ENCODE measurements at places on chromosomes 5 and 9. TPM values are rescaled to one million over a fixed set of nuclear protein-coding genes. Genes with fewer than 3 reads are reported as not detected.

FAM221B gene
- not detected for total RNA-seq

DNA sequence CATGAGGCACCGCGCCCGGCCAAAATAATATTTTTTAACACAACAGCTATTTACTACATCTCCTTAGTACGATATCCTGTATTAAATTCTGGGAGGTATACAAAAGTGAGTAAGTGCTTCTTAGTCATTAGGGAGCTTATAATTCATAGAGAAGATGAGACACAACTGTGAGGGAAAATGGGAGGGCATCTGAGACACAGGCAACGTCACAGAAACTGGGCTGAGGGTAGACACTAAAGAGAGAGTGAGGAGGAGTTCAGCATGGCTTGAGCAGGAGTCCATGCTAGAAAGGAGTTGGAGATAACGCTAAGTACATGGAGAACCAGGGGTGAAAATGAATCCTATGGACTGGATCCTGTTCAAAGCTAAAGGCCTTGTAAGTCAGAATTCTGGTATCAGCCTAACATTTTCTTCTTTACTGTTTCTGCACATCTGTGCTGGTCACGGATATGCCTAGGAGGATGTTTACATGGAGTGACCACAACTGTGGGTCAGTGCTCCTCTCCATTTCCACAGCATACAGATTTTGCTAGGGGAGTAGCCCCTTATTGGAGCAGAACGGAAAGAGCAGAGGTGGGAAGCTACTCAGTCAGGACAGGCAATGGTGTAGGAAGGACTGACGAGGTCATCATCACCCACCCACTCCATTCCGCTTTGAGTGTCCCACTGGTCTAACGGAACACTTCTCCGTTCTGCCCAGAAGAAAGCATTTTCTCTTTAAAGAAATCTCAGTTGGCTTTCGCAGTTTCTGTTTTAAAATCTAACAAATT, 310.4 kb upstream of the EFNA5 start:
- no peaks in the 10 kb centered on the region for H3K27me3 ChIP-seq
- H3K4me3 ChIP-seq: no peak overlapping the region
- no peak overlapping the region for H3K27ac ChIP-seq
- H3K4me1 ChIP-seq: no peaks in the 10 kb centered on the region
- DNase-seq: no peak
- H3K36me3 ChIP-seq: no peaks in the 10 kb centered on the region

DNA sequence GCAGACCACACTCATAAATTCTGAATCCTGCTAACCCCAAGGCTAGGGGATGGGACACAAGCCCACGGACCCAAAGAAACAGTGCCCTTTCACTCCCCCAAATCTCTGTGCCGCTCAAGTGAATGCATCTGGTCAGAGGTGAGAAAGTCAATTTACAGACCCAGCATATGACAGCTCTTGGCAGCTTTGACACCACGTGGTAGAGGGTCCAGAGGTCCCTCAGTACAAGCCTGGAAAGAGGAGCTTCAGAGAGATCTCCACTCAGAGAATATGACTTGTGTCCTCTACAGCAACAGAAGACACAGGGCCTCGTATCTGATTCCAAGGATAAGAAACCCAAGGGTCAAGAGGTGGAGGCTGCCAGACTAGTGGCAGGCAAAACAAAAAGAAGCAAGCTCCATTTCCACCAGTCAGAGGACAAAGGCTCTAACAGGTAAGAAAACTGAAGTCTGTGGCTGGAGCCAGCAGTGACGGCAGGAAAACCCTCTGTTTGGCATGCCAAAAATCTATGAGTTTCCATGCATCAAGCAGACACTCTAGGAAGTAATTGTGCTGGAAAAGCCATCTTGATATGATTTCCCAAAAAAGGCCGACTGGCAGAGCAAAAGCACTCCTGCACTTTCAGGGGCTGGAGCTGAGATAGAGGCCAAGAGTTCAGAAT, 138.7 kb downstream of the UGCG start:
- peaks cover 20% of the 10 kb centered on the region for H3K36me3 ChIP-seq
- no peaks in the 10 kb centered on the region for H3K27me3 ChIP-seq
- no peak overlapping the region for H3K4me3 ChIP-seq
- DNase-seq: no peak

GRCh38 chr9:91712811-91713210, 237.2 kb downstream of the ROR2 start:
- H3K27ac ChIP-seq: no peak overlapping the region
- no peaks in the 10 kb centered on the region for H3K27me3 ChIP-seq
- no peaks in the 10 kb centered on the region for H3K4me1 ChIP-seq
- no peaks in the 10 kb centered on the region for H3K36me3 ChIP-seq

GRCh38 chr5:124199893-124200292, 546.5 kb downstream of the ZNF608 start:
- no peaks in the 10 kb centered on the region for H3K36me3 ChIP-seq
- no peak overlapping the region for H3K4me3 ChIP-seq
- H3K27me3 ChIP-seq: no peaks in the 10 kb centered on the region
- H3K4me1 ChIP-seq: no peaks in the 10 kb centered on the region

SAXO1 gene
- total RNA-seq: not detected

DNA sequence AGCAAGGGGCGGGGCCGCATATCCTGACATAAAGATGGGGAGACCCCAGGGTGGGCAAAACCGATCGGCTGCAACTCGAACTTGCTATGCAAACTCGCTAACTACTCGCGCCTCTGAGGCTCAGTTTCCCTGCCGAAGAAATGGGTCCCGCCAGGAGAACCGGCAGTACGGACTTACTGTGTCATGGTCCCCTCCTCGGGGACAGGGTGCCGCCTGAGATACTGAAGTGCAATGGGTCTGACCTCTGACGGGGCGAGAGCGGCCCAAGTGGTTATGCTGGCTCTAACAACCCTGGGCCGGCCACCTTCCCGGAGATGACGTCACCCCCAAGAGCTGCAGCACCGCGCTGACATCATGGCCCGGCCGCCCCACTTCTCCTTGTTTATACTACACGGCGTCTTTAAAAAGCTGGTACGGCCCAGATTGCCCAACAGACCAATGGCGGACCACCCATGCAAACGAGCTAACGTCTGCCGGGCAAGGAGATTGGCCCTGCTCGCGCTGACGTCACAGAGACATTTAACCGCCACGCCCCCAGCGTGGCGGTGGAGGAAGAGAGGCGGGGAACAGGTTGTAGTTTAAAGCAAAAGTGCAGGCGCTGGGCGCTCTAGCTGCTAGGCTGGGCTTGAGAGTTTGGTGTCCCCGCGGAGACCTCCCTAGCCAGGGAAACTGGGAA, 490 bp upstream of the RNF44 start:
- DNase-seq: peak; percentile 98
- H3K27ac ChIP-seq: peak overlapping the region; percentile 91
- peaks cover 49% of the 10 kb centered on the region for H3K4me1 ChIP-seq
- H3K4me3 ChIP-seq: peak overlapping the region; percentile 82
- H3K27me3 ChIP-seq: no peaks in the 10 kb centered on the region
- H3K36me3 ChIP-seq: no peaks in the 10 kb centered on the region

NSD1 gene
- total RNA-seq: 71.2 TPM

KCNT1 gene
- total RNA-seq: 0.55 TPM

DNA sequence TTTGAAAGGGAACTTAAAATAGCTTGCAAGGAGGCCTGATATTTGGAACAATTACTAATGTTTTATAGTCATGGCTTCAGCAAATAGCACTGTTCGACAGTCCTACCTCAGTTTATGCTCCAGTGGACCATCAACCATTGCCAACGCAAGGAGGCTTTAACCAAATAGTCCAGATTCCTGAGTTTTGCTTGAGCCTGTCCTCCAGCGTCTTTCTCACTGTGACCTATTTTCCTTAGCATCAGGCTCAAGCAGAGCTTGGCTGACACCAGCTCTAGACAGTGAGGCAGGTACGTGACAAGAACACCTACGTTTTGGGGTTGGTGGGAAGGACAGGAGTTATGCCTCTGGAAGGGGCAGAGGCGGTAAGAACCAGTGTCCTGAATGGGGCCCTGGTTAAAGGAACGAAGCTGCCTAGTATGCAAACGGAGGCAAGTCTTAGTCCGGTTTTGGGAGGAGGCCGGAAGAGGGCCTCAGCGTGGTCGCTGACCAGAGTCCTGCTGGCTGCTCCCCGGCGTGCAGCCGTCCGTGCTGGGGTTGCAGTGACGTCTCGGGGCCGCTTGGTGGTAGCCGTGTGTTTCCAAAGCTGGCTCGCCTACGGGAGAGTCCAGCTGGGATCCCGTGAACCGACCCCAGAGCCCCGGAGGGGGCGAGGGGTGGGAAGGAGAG, 998 bp upstream of the FGF18 start:
- H3K27me3 ChIP-seq: no peaks in the 10 kb centered on the region
- H3K4me1 ChIP-seq: peaks cover 29% of the 10 kb centered on the region
- peak overlapping the region; percentile 33 for H3K4me3 ChIP-seq
- peak; percentile 91 for DNase-seq
- H3K36me3 ChIP-seq: no peaks in the 10 kb centered on the region

- no peaks in the 10 kb centered on the region for H3K36me3 ChIP-seq
- H3K4me1 ChIP-seq: peaks cover 18% of the 10 kb centered on the region
- H3K27ac ChIP-seq: no peak overlapping the region
- H3K27me3 ChIP-seq: no peaks in the 10 kb centered on the region
- H3K4me3 ChIP-seq: no peak overlapping the region
These were observed 201.7 kb downstream of the EFNA5 start for GRCh38 chr5:107469064-107469463.

BTNL9 gene
- total RNA-seq: 56.1 TPM

DNA sequence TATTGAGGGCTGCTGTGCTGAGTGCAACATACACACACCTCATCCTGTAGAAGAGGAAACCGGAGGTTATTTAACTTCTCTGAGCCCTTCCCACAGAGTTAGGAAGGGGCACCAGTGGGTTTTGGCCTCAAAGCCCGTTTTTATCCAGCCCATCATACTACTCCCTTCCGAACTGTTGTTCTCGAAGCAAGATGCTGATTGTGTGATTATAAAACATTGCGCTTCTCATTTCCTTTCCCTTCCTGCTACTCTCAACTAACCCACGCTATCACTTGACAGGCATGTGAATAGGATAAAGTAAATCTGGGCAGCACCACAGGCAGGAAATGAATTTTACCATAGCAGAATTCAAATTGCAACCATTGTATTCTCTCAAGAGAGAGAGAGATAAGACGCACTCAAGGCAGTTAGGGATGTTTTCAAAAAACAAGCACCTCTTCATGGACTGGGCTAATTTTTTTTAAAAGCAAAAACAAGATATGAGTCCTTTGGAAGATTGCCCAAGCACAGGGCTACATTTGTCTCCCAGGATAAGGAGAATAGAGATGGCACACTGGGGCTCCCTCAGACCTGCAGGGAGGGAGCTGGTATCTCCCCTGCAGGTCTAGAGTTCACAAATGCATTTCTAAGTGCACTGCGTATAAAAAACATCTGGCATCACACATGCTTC, 52.6 kb downstream of the GNA14 start:
- H3K4me1 ChIP-seq: peaks cover 13% of the 10 kb centered on the region
- no peaks in the 10 kb centered on the region for H3K36me3 ChIP-seq
- H3K27me3 ChIP-seq: no peaks in the 10 kb centered on the region
- no peak overlapping the region for H3K4me3 ChIP-seq
- no peak for DNase-seq

DNA sequence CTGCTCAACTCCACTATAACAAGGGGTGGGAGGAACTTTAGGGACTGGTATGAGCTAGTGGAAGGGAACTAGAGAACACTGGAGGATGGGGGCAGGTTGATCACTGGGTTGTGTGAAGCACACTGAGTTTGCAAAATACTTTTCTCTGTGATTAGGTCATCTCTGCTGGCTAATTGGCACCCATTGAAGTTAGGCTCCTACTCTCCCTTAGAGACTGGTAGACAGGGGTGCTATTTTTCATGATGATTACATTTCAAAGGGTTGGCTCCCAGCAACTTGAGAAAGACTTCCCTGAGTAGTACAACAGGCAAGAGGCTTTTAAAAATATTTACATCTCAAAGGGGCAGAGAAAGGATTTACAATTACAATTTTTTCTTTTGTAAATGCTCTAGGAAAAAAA, 50.4 kb upstream of the MTAP start:
- H3K27me3 ChIP-seq: peaks cover 10% of the 10 kb centered on the region
- no peaks in the 10 kb centered on the region for H3K36me3 ChIP-seq
- no peaks in the 10 kb centered on the region for H3K4me1 ChIP-seq
- no peak overlapping the region for H3K27ac ChIP-seq

- H3K4me3 ChIP-seq: no peak overlapping the region
- peak; percentile 91 for DNase-seq
- no peaks in the 10 kb centered on the region for H3K36me3 ChIP-seq
- H3K4me1 ChIP-seq: no peaks in the 10 kb centered on the region
These were observed 283.4 kb downstream of the NFIB start for GRCh38 chr9:14030375-14031059.

POLR1E gene
- 14.3 TPM for total RNA-seq

GRCh38 chr5:64690104-64690416, 243 bp upstream of the SHISAL2B start:
- no peak for DNase-seq
- no peak overlapping the region for H3K27ac ChIP-seq
- H3K4me1 ChIP-seq: peaks cover 11% of the 10 kb centered on the region
- H3K4me3 ChIP-seq: no peak overlapping the region
- H3K27me3 ChIP-seq: peaks cover 28% of the 10 kb centered on the region
- no peaks in the 10 kb centered on the region for H3K36me3 ChIP-seq
